ENCODE measurements at places on chromosomes 4 and X. TPM values are rescaled to one million over a fixed set of nuclear protein-coding genes. Genes with fewer than 3 reads are reported as not detected.

DNA sequence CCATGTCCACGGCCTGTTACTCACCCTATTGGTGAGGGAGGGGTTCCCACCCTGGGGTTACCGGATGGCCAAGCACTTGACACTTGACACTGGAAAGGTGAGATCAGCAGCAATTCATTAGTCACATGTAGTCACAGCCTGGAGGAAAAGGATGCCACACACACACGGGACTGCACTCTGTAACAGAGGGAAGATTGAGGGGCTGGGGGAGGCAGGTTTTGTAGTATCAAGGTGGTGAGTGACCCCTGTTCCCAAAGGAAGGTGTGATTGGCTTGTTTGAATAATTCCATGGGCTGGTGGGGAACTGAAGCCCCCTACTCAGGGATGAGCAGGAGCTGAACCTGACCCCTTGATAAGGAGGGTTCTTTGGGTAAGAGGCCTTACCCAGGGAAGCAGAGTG is 96.0 kb upstream of the HELT start:
- no peak for DNase-seq

DNA sequence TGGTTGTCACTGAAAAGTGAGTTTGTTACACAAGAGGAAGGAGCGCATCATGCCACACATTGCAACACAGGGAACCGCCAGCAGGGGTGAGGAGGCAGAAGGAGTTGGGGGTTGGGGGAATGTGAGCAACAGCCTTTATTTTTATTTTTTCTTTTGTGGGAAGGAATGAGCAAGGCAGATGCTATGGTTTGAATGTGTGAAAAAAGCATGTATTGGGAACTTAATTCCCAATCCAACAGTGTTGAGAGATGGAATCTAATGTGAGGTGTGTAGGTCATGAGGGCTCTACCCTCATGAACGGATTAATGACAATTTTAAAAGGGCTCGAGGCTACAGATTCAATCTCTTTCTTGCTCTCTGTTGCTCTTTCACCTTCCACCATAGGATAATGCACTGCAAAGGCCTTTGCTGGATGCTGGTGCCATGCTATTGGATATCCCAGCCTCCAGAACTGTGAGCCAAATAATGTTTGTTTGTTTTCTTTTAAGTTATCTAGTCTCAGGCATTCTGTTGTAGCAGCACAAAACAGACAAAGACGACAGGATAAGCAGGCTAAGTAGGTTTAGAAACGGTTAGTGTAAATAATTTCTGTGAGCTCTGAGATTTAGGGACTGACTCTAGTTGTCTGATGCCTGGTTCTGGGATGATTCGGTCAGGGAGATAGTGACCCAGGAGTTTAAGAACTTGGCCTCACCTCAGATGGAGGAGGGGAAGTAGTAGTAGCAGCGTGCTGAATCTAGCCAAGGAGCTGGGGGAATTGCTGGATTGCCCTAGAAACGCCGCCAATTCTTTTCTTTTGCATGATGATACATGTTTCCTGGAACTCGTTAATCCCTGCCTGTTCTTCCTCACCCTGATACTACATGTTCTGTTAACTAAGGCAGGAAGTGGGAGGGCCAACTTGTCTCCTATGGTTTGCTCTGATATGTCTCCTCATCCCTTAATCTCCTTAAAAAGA is 156.6 kb upstream of the CTSO start:
- DNase-seq, result no peak

Gene ADH1B
- under 0.01 TPM for total RNA-seq

Gene CCDC160
- not detected for total RNA-seq

GRCh38 chr4:141210168-141210567 is 10.5 kb upstream of the ZNF330 start:
- no peak for DNase-seq

Gene IL1RAPL1
- under 0.01 TPM for total RNA-seq

DNA sequence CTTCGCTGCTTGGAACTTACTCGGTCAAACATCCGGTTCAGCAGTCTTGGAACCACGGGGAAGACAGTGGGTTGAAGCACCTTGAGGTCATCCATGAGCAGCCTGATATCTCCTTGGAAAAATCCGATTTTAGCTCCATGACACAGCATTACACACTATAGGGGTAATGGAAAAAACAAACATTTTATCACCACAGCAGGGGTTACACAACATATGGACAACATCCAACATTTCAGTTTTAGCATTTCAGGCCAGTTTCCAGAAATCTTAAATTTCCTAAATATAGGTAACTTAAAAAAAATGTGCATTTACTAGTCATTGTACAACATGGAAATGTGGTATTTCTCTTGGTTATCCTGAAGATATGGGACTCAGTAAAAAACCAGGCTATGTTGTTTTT is 34.4 kb upstream of the CENPU start:
- no peak for DNase-seq

- no peak for DNase-seq
These were observed 102.3 kb downstream of the ADRA2C start for GRCh38 chr4:3868211-3869173.

GRCh38 chrX:46959985-46960700 is 47.9 kb downstream of the JADE3 start:
- no peak for DNase-seq

DNA sequence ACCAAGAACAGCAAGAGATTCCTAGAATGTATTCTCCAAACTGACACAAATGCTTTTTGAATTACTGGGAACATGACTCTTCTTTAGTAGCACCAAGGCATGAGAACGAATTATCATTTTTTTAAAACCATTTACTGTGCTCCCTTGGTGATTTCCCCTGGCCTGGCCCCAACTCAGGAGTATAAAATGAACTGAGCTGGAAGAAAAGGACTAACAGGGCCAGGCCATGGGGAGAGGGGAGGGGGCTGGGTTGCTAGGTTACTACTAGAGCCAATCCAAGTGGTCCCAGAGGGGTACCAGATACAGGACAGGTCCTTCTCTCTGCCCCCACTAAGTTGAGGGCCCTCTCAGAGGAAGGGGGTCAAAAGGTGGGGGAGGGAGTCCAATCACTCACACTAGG is 23.1 kb downstream of the SASH3 start:
- no peak for DNase-seq

DNA sequence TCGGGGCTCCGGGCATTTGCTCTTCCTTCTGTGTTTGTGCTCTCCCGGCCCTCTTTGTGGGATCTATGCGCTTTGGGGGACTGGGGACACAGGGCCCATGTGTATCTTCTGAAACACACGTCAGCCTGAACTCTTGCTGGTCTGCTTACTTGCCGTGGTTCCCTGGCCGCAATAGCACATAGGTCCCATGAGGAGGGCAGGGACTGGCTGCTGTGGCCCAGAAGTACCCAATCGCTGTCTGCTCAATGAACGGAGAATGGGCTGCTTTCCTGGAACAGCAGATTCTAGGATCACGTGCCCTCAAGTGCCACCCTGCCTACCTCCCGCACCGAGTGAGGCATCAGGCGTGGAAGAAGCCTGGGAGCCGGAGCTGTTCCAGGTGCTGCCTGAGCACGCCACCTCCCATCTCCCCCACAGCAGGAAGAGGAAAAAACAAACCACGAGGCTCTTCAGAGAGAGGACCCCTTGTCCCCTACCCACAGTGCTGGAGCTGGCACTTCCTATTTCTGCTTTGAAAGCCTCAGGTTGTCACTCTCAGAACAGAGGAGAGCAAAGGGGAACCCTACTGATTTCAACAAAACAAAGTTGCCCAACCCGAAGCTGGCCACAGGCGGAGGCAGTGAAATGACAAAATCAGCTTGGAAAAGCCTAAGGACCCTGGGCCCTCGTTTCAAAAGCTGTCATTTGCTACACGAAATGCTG is 3.8 kb downstream of the G6PD start:
- DNase-seq, result no peak

DNA sequence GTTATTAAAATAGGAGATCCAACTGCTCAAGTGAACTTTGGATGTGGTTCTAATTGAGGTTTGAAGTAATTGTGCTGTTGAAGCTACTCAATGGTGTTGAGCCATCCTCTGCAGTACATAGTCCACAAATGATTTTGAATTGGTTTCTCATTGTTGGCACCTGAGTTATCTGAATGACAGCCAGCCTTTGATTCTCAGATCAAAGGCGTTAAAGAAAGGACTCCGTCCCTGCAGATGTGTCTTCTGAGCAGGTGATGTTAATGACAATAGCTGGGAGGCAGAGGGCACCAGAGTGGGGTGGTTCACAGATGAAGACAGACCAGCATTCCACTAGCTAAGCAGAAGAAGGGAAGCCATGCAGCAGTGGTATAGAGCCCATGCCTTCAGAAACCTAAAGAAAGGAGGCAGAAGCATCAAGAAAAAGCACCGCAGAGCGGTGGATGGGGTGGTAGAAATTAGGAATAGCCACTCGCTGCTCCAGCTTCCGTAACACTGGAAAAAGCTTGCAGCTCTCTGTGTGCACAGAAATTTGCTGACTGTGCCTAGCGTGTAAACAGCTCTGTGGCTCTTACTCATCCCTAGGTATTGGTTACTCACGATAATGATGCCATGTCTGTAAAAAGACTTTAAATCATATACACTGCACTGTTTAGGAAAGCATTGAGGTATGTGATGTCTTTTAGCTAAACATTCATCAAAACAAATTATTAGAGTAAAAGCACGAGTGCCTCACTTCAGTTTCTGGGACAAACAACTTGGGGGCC is 79.2 kb upstream of the CLCN4 start:
- no peak for DNase-seq

Gene LARP1B
- total RNA-seq, result 6.7 TPM

- no peak for DNase-seq
These were observed 167.3 kb upstream of the SH3RF1 start for GRCh38 chr4:169438057-169438480.

DNA sequence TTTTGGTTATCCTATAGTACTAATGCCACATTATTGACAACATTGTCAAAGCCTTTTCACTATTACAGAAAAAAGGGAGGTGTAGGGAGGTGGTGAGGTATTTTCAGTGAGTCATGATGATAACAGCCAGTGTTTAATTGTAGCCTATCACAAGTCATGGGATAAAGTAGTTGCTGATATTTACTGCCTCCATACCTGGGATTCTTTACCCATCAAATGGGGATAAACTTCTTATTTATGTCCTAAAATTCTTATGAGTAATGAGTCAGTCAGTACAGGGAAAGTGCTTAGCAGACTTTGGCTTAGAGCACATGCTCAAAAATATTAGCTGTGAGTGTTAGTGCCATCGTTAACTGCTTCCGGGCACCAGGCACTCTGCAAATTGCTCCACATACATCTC is 25.7 kb downstream of the ADGRG2 start:
- DNase-seq, result no peak

Gene FRYL
- 47.1 TPM for total RNA-seq

GRCh38 chr4:54930226-54930625 is 195.2 kb downstream of the KDR start:
- no peak for DNase-seq

GRCh38 chrX:10007621-10008020 is 40.5 kb downstream of the CLDN34 start:
- no peak for DNase-seq

- no peak for DNase-seq
These were observed 63.7 kb upstream of the CD99 start for GRCh38 chrX:2627272-2627867.

DNA sequence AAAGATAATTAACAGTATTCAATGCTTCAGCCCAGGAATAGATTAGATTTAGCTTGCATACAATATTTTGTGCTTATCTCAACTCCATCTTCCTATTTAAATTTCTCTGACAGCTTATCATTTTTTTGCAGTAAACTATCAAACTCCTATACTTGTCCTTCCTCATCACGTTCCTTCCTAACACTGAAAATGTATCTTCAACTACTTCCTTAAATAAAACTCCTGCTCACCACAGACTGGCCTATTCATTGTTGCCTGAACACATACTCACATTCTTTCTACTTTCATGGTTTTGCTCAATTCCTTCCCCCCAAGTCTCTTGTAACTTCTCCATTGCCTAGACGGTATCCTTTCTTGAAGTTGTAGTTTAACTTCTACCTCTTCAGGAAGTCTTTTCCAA is 28.5 kb upstream of the PTPN13 start:
- peak; percentile 39 for DNase-seq

DNA sequence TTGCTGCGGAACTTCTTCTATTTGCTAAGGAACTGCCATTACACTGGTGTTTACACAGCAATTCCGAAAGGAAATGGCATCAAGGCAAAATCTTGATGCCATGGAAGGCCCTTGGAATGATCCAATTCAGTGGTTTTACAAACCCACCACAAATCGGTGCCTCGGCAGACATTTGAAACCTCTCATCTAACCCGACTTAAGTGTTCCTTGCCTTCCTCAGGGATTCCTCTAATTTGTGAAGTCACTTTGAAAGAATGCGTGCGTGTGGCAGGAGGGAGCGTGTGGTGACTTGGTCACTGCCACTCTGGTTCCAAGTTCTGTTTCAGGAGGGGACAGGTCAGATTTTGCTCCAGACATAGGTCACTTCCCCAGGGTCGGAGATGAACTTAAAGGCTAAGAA is 4.8 kb downstream of the NOP14 start:
- DNase-seq, result no peak

DNA sequence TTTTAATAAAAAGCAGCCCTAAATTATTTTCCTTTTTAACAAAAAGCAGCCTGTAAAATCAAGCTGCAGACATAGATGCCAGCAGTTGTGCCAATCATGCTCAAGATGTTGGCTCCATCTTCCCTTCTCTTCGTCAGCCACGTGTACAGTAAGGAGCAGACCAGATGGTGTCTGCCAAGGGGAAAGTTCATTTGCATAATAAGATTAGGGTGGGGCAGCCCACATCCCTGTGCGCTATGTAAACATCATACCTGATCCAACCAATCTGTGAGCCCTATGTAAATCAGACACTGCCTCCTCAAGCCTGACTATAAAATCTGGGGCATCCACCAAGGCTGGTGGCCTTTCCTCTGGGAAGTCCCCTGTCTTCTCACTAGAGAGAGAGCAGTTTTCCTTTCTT is 23.1 kb upstream of the C1GALT1C1 start:
- no peak for DNase-seq

DNA sequence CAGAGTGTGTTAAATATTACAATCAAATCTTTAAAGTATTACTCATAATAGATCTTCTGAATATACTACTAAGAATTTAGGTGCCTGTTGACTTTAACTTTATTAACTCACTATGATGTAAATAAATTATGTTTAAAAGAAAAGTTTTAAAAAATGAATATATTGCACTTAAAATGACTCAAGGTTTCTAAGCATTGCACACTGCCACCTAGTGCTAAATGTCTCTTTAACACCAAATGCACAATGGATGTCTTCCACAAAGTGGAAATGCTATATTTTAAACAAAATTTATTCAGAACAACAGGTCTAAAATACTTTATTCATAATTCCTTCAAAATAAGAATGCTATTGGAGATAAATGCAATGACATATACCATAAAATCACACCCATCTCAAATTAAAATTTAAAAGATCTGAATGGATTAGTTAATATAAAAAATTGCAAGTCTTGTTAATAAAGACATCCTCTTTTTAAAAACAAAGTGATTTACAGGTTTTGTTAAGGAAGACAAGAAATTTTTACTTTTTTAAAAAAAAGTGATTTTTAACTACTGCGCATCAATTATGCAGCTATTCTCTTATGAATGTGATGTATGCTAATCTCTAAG is 5.5 kb downstream of the INPP4B start:
- DNase-seq, result peak; percentile 58

Measured in hematopoietic multipotent progenitor cell (in vitro differentiated cells).